NCI-H524 (cell line): ENCODE measurements at places on chromosomes 2 and 18.

- DNase-seq = no peak
These were observed 59.0 kb upstream of the TMEFF2 start for GRCh38 chr2:192253692-192254091.

- DNase-seq = no peak
These were observed 36.9 kb downstream of the CCBE1 start for GRCh38 chr18:59660366-59660765.

- no peak for DNase-seq
These were observed 31.4 kb downstream of the GALM start for GRCh38 chr2:38697116-38697840.

DNA sequence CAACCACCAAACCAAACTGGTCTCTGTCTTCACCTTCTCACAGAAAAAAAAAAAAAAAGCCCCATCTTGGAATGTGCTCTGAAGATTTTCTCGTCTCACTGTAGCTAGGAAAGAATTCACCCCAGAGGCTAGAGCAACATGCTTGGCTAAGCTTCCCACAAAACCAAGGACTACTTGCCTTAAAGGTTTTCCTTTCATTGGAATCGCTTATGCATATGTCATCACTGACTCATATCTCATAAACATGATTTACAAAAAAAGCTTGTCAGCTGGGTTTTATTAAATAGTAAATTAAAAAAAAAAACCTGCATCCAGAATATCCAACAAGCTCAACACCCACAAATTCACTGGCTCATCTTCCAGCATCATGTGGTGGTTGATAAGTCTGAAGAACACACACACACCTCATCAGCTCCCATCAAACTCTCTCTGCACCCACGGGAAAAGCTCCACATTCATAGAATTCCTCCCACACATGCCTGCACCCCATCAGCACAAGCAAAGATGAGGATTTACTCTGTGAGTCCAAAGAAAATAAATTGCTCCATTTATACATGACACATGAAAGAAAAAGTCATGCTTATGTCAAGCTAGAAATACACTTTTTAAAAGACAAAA, 182.0 kb upstream of the TRIB2 start:
- no peak for DNase-seq

DNA sequence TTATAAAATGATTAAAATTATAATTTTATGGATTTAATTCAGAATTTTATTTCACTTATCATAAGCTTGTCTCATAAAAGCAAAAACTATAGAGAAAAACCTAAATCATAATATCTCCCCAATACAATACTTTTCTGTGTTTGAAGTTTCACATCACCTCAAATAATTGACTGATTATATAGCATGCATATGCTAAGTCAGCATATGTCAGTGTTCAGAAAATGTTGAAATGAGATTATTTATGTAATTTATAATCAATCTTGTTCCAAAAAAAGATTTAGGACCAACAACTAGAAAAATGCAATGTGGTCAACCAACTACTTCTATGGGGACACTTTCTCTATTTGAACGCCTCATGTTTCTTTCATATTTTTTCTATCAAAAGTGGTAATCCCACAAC, 902.6 kb downstream of the CPS1 start:
- DNase-seq = no peak

DNA sequence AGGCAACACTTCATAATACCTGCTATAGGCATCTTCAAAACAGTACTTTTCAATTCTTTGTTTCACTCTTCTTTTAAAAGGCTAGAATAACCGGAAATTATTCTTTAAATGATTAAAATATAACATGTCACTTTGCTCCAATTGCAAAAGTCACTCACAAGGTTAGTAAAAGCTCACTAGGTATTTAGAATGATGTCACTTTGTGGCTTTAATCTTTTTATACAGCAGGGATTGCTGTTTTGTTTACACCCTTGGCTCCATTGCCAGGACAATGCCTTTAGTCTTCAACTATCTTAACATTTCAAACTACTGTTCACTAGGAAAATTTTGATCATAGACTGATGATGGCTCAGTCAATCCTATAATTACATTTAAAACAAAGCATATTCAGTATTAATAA, 157.1 kb downstream of the BAZ2B start:
- DNase-seq = no peak

DNA sequence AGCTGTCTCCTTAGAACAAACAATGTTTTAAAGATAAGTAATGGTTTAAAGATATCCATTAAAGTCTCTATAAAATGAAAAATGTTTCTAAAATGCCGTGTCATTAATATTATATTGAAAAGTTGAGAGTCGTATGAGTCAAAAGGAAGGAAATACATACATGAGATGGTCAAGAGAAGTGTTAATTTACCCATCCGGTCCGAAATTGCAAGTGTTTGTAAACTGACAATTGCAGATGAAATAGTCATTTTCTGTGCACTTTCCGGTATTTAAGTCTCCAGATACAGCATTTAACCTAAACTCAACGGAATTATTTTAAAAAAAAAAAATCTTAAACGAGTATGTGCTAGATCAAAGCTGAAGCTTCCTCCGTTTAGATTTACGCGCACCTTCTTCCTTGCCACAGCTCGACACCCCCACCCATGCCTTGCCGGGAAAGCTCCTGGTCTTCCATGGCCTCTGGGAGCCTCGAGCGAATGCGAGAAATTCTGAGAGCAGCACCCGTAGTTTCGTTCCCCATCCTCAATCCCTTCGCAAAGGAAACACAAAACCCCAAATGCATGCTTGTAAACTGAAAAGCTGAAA, 1.8 kb downstream of the DSC3 start:
- peak; percentile 37 for DNase-seq

- no peak for DNase-seq
These were observed 91.1 kb downstream of the EML6 start for GRCh38 chr2:54814389-54815147.

DNA sequence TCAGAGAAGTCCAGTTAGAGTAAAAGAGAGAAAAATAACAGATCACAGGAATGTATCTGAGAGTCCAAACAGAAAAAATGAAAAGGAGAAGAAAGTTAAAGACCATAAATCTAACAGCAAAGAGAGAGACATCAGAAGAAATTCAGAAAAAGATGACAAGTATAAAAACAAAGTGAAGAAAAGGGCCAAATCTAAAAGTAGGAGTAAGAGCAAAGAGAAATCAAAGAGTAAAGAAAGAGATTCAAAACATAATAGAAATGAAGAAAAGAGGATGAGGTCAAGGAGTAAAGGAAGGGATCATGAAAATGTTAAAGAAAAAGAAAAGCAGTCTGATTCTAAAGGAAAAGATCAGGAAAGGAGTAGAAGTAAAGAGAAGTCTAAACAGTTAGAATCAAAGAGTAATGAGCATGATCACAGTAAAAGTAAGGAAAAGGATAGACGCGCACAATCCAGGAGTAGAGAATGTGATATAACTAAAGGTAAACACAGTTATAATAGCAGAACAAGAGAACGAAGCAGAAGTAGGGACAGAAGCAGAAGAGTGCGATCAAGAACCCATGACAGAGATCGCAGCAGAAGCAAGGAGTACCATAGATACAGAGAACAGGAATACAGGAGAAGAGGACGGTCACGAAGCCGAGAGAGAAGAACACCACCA, 52.4 kb downstream of the PPIG start:
- DNase-seq = no peak

GRCh38 chr18:13630716-13631268, 95.6 kb downstream of the FAM210A start:
- DNase-seq = no peak

- no peak for DNase-seq
These were observed 40.2 kb downstream of the TMEM177 start for GRCh38 chr2:119719261-119719627.

DNA sequence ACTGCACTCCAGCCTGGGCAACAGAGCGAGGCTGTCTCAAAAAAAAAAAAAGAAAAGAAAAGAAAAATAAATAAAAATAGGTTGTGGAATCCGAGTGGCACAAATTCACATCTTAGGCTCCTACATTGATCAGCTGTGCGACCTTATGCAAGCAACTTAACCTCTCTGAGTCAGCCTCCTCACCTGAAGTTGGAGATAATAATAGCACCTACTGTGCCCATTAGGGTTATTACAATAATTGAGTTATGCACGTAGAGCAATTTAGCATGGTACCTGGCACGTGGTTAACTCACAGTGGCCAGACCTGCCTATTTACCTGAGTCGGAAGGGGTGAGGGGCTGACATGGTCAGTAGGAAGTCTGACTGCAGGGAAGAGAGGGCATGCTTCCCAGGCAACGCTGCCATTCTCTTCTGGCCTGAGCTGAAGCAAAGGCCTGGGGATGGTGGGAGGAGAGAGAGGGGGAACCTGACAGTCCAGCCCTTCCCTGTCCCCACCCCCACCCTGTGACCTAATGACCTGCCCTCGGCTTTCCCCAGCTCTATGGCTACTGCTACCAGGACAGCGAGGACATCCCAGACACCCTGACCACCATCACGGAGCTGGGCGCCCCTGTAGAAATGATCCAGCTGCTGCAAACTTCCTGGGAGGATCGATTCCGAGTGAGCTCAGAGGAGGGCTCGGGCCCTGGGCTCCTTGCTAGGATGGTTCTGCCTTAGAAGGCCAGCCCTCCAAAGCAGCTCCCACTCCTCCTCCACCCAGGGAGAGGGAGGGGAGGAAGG, 5.1 kb downstream of the PKDCC start:
- DNase-seq = no peak

DNA sequence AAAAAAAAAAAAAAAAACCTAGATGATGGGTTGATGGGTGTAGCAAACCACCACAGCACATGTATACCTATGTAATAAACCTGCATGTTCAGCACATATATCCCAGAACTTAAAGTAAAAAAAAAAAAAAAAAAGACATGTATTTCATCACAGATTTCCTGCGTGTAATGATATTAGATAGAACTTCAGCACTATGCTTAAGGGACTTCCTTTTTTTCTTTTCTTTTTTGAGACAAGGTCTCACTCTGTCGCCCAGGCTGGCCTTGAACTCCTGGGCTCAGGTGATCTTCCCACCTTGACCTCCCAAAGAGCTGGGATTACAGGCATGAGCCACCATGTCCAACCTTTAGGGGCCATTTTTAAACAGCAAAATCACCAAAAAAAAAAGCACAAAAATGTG, 42.0 kb downstream of the NEURL3 start:
- DNase-seq = no peak

DNA sequence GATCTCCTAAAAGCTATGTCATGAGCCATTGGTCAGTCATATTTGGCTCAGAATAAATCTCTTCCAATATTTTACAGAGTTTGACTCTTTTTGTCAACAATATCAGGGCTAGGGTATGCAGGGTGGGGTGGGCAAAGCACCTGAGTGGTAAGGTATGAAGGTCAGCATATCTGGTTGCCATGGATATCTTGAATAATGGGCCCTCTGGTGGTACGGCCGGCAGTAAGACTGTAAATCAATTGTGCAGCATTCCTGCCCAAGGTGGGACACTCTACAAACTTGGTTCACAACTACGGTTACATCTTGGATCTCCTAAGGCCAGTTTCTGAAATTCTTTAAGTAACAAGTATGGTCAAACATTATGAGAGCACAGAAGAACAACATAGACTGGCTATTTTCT, 119.6 kb downstream of the SPOPL start:
- DNase-seq = no peak

DNA sequence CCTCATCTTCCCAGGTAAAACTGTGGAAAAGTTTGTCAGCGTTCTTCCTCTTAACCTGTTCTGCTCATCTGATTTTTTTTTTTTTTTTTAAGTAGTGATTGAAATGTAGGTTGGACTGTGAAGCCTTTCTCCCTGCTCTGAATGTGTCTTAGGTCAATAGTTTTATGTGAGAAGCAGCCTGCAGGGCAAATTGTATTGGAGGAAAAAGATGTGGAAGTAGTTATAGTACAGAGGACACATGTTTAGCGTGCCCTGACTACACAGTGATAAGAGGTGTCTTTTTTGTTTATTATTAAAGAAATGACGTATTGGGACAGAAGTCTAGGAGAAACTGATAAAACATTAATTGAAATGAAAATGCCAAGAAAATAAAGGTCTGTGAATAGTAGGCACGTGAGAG, 1.5 kb downstream of the MTA3 start:
- DNase-seq = no peak

DNA sequence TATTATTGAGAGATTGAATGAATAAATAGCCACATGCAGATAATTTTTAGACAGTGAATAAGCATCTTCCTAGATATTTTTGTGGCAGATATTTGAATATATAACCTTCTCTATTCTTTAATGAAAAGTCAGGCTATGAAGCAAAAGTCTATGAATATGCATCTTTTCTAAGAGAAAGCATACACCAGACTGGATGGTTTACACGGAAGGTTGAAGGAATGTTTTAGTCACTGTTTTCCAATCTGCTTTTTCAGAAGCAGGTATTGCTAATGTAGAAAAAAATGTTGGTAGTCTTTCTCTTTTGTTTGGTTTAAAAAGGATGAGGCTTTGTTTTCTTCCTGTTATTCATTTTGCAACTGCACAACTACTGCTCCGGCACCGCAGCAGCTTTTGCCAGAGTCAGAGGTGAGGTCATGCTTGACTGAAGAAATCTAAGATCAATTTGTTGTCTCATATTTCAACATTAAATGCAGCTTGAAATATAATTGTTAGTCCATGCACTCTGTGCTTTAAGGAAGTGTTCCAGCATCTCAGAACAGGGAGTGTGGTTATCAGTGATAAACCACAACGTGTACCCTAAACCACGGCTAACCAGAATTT, 1540.8 kb upstream of the PIK3C3 start:
- no peak for DNase-seq

- DNase-seq = no peak
These were observed 2.0 kb downstream of the MFSD6 start for GRCh38 chr2:190410166-190410565.

- no peak for DNase-seq
These were observed 184.5 kb downstream of the FAM210A start for GRCh38 chr18:13541621-13542519.

DNA sequence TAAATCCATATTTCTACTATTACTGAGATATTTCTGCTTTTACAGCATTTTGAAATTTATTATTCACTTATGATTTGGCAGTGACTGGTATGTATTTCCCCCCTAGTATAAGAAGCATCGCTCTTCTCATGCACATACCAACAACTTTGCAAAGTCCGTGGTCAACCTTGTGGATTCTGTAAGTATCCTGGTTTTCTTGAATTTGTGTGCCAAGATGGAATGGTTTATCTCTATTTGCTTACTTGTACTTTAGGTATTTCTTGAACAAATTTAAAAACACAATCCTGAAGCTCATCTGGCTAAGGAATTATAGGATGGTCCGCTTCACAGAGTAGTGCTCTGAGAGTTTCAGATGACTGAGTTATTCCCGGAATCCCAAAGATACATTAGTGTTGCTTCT, 85.0 kb upstream of the FAM237A start:
- no peak for DNase-seq
